ENCODE measurements at places on chromosomes 5 and 9.

DNA sequence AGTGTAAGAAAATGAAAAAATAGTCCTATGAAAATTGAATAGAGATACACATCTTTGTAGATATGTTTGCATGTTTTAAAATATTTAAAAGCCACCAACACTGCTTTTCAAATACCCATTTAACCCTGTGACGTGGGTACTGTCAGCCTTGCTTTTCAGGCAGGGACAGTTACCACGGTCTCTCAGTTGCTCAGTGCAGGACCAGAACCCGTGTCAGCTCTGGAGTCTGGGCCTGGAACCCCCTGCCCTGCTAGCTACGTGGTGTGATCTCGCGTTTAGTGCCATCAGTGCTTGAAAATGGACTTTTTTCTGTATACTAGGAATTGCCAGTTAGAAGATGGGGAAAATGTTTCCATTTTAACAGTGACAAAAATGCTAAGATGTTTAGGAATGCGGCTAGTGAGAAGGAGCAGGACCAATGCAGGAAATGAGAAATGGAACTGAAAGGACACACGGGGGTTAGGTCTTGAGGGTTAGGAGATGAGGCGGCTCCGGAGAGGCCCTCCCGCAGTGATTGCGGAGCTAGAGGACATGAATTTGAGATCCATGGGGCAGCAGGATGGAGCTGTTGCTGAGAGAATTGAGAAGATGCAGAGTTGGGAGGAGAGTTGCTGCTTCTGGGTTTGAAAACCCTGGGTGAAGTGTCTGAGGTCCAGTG lies 13.7 kb downstream of the RNU6ATAC start:
- no peak for DNase-seq

DNA sequence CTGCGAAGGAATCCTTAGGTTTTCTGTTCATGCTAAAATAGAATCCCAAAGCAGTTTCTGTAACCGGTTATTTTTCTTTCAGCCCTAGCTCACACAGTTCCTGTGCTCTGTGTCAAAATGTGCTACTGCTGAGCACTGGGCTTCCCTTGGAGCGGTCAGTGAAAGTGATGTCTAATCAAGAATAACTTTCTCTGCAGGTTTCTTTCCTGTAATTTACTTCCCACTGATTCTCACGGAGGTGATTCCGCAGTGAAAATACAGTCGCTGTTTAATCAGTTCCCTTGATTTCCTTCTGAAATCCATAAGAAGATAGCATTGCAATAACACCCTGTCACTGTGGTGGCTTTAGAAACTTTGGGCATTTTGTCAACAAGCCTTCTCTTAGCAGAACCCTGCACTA lies 112.0 kb upstream of the ISL1 start:
- no peak for DNase-seq

DNA sequence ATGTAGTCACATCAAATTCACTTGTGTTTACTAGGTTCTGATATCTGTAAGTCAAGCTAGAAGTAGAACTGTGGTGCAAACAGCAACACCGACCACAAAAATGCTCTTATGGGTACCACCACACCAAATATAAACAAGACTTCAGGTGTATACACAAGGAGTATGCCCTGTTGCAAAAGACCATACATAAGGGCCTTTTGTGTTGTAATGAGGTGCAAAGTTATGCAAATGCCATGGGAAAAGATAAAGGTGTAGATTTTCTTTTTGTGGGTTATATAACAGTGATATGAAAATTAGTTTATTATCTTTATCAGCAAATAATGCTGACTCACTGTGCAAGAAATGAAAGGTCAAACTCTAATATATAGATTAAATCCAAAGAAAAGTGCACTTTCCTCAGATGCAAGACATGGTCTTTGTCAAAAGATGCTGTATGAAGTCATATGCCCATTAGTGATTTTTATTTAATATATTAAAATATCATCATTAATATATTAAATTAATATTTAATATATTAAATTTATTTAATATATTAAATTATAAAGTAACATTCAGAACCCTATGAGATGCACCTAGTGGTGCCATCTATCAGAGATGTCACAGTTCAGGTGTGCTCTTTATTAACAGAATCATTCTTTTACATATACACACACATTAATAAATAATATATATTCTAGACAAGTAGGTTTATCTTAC lies 26.7 kb upstream of the ALDH1A1 start:
- peak; percentile 42 for DNase-seq

DNA sequence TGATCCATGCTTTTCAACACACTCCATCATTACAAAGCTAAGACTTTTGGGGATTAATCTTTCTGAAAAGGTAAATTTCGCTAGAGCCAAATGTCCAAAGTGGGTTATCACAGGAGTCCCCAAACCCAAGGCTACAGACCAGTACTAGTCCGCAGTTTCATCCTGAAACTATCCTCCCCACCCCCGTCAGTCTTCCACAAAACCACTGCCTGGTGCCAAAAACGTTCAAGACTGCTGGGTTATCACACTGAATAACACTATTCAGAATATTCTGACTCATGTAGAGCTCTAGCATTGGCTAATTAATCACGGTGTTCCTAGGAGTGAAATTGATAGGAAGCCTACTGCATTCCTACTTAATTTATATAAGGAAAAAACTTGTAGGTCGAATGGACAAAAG lies 24.7 kb downstream of the ERP44 start:
- no peak for DNase-seq

GRCh38 chr5:79588696-79589095 lies 23.5 kb upstream of the TENT2 start:
- no peak for DNase-seq

DNA sequence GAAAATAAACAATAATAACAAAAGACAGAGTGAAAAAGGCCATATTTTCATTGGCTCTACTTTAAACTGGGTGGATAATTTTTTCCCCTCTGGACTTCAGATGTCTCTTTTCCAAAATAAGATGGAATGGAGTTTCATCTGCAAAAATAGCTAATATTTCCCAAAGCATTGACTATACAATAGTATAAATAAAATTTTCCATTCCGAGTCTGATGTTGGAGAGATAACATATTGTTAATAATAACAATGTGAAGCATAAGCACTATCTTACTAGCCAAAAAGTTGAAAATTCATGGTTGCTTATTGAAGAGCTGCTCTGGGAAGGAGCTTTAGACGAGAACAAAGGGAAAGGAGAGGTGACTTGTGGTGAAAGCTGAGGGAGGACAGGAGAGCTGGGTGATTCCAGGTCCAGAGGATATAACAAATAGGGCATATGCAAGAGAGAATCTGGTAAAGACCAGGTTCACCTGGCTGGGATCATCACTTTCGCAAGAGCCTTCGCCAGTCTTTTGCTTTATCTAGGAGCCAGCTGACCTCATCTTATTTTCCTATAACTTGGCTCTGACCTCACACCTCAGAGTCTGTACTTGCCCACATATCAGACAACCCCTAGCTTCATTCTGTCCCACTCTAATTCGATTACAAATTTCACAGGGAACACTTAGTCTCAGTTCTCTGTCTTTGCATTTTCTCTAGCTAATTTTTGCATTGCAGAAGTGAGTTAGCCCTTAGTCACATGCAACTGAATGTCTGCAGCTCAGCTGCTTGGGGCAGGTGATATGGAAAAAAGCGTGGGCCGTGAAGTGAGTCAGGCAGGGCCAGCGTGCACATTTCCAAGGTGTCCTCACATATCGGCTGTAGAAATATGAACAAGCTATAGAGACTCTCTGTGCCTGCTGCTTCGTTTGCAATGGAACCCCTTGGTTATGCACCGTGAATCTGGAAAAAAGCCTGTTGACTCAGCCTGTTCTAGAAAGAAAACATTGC lies 7.6 kb upstream of the ZNF474 start:
- peak; percentile 53 for DNase-seq

- DNase-seq = peak; percentile 4
These were observed 190.9 kb downstream of the FSTL4 start for GRCh38 chr5:133421394-133421793.

DNA sequence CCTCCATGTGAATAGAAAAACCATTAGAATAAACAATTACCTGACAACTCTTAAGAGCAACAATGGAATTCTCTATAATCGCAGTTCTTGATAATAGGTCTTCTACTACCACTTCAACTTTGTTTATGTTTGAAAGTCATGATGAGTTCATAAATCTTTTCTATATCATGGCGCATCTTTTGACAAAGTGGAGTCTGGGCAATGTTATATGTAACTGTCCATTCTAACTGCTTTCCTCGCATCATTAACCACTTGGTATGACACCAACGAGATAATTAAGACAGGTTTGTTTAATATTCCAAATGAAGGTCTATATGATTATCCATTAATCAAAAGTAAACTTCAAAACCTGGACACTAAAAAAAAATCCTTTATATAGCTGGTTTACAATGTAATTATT lies 272.0 kb downstream of the DENND1A start:
- no peak for DNase-seq

DNA sequence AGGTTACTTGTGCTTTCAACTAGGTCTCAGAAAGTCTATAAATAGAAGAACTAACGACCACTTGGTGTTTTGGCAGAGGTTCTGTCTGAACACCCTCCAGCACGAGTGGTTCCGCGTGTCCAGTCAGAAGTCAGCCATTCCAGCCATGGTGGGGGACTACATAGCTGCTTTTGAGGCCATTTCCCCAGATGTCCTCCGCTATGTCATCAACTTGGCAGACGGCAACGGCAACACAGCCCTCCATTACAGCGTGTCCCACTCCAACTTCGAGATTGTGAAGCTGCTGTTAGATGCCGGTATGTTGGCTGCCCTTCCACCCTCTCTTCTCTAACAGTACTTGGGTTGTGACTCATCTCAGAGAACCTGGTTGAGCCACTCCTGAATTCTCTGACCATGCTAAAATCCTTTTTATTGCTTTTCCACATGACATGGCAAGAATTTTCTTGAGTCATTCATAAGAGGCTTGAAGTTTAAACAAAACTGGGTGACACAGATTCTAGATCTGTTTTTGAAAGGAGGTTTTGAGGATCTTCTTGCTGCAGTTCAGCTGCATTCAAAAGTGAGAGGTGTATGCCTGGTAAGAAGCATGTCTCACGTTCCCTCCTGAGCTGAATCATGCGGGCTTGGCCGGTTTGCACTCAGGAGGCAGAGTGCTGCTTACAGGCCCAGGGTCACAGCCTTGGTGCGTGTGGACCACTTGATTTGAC lies 103.1 kb upstream of the DMRT1 start:
- DNase-seq = peak; percentile 99

- no peak for DNase-seq
These were observed 225.2 kb downstream of the FSTL4 start for GRCh38 chr5:133387091-133387490.

DNA sequence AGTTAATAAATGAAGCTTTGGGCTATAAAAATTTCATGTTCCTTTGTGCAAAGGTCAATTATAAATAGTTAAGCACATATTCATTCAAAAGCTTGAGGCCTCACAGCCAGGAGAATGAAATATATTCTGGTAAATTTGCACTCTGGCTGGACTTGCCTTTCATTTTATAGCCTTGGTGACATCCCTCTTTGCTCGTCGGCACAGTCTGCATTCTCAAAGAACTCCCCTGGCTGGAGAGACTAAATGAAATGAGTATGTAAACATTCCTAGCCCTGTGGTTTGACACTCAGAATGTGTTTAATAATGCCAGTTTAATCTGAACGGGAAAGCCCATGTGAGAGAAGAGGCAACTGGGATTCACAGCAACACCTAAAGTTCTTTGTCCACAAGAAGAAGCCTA lies 285.6 kb downstream of the BRINP1 start:
- DNase-seq = no peak

GRCh38 chr5:83428126-83428525 lies 43.4 kb upstream of the VCAN start:
- no peak for DNase-seq

DNA sequence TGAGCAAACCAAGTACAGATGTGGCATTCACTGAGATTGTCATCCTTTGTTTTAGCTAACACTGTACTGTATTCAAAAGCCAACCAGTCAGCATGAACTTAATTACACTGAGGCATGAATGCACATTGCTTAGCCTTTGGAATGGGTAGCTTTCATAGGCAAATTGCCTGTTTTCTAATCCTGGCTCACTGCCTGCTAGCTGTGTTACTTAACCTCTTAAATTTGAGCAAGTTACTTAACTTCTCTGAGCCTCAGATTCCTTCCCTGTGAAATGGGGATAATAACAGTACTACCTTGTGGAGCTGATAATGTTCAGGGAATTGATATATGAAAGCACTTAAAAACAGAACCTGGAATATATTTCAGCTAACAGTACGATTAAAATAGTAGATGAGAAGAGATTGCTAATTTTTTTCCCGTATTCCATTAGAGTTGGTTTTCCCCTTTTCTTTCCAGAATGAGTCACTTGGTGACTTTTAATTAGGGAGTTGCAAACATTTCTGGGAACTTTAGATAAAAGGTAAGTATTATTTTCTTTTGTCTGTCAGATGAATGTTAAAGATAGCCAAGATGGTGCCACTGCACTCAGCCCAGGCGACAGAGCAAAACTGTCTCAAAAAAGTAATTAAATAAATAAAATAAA lies 43.9 kb downstream of the ARRDC3 start:
- DNase-seq = peak; percentile 53

DNA sequence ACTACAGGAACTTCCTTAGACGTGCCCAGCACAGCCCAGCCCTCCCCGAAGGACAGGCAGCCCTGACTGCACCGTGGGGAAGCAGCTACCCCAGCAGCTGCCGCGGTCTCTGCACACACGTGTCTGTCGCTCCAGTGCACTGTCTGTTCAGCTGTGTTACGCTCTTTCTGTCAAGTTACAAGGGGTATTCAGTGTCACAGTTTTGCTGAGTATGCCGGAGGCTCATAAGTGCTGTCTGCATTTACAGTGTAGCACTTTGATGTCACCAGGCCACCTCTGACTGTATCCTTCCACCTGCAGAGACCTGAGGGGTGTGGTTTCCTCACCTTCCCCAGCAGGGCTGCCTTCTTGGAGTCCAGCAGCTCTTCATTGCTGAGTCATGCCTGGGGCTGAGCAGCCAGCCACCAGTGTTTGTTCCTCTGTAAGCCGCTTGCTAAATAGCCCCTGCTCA lies 126.8 kb downstream of the EHMT1 start:
- DNase-seq = peak; percentile 7

GRCh38 chr9:18477121-18477660 lies 3.2 kb downstream of the ADAMTSL1 start:
- DNase-seq = no peak

GRCh38 chr5:140978983-140979382 lies 12.7 kb downstream of the PCDHAC2 start:
- DNase-seq = no peak

- DNase-seq = peak; percentile 5
These were observed 514.1 kb upstream of the MEF2C start for GRCh38 chr5:89397096-89397495.

- no peak for DNase-seq
These were observed 5.9 kb downstream of the EMB start for GRCh38 chr5:50435168-50435567.

DNA sequence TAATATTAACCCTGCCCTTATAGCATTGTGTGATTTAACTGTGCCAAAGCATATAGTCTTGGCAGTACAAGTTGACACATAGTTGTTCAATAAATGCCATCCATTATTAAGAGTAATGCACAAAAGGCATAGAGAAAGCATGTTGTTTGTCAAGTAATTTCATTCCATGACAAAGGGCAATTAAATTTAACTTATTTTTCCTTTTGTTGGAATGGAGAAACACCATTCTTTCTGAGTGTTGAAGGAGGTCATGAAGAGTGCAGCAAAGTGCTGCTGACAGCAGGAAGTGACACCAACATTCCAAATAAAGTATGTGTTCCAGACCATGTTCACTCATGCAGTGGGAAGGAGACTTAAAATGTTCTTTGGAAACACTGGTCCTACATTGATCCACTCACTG lies 29.1 kb downstream of the ANKDD1B start:
- DNase-seq = peak; percentile 90

- DNase-seq = no peak
These were observed 4.1 kb upstream of the HDHD3 start for GRCh38 chr9:113380869-113381378.

GRCh38 chr9:82281066-82281465 lies 292.5 kb downstream of the SPATA31D1 start:
- no peak for DNase-seq

- peak; percentile 57 for DNase-seq
These were observed 577 bp downstream of the TUT7 start for GRCh38 chr9:86353655-86354010.
